ENCODE measurements at places on chromosomes 1 and 21.
A peak's percentile ranks its signal among the peaks of the same experiment; 100 is the strongest.

GRCh38 chr21:14616380-14617039 lies 70.4 kb upstream of the SAMSN1 start:
- DNase-seq = peak; percentile 54

DNA sequence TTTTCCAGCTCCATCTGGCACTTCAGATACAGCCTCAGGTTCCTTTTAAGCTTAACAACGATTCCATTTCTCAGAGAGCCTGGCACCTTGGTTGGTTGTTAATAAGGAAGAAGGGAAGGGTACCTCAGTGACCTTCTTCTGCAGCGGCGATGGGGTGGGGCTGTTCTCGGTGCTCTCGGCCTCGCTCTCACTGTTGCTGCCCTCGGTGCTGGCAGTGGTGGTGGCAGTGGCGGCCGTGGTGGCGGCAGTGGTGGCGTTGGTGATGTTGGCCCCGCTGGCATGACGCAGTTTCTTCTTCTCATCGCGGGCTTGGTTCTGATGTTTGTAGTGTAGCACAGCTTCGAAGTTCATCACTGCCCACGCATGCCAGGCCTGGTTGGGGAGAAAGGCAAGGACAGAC lies 30.7 kb upstream of the EXOSC10 start:
- DNase-seq = no peak

DNA sequence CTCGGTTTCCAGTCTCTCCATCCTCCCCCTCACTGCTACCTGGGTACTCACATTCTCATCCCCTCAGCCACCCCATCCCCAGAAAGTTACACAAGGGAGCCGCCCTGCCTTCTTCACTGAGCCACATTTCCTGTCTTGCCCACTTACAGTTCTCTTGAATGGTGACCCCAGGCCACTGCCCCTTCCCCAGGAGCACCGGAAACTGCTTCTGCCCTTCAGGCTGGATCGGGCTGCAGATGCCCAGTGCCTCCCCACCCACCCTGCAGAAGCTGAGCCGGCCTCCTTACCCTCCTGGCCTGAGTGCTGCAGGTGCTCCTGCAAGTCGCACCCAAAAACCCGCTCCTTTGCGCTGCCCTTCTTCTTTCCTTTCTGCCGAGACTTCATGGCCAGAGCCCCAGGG lies 450 bp downstream of the ARHGAP30 start:
- no peak for DNase-seq

DNA sequence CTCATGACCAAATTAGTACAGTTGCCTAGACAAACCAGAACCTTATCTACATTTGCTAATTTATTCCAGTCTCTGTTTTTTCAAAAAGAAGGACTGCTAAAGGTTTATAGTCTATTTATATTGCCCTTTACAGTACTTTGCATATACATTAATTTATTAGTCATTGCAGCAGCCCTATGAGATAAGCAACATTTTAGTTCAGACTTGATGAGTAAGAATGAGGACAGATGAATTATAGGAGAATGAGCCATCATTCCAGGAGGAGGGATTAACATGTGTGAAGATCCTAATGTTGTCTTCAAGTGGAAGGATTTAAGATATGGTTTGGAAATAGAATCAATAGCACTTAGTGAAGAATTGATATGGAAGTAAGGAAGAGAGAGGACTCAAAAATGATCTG lies 152.4 kb downstream of the KCTD3 start:
- peak; percentile 54 for DNase-seq

DNA sequence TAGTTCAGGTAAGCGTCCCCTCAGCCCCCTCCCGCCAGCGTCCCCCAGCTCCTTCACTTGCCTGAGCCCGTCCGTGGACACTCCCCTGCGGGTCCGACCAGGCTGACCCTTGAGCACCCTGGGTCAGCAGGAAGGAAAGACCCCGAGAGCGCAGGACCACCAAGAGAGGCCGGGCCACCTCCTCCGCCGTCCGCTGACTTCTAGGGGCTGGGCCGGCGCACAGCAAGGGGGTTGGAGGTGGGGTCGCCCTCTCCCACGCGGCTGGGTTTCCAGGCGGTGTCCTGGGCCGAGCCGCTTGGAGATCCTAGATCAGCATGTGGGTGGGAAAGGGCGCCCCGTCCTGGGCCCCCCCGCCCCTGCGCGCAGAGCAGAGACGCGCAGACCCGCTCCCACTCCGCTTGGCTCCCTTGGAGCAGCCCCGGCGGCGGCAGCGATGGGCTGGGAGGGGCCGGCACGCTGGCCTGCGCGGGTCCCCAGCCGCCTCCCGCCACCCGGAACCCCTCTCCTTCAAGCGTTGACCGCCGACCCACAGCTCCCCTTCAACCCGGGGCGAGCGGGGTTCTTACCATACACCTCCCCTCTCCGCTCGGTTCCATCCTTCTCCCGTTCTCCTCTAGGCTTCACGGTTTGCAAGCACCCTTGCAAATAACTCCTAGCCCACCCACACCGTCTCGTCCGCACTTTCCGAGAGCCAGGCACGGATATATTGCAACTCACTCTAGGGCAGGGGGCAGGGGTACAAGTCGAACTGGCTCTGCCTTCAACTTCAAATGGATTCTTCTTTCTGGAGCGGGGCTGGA lies 7.5 kb downstream of the KNCN start:
- DNase-seq = no peak

DNA sequence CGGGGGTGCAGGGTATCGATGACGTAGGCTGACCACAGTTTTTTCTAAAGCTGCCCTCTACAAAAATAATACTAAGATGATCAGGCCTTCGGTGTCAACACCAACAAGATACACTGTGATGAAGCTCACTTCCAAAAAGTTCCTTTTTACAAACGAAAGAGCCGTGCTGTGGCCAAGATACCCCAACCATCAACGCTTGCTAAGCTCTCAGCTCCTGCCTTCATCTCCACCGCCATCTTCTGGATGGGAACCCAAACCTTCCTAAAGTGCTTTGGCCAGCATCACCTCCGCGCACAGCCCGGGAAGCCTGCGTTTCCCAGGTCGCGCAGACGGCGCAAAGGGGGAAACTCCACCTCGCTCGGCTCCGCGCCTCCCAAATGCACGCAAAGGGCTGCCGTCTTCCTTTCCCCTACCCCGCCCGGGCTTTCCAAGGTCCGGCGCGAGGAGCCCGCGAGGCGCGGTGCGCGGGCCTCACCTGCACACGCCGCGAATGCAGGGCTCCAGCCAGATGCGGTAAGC lies 541 bp downstream of the USP48 start:
- DNase-seq = peak; percentile 47

DNA sequence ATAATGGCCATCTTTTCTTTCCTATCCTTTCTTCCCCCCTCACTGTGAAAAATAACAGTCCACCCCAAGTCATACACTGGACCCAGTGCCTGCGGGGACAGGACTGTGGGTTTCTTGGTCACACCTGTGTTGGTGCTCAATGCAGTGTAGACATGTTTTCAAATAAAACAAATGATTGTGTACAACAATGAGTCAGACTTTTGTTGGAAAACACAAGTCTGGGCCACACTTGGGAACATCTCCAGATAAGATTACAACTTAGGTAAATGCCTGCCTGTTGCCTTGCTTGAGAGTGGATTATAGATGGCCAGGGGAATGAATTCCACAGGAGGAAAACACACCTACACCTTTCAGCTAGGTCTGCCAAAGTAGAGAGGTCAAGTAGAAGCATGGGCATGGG lies 34.1 kb downstream of the PDPN start:
- peak; percentile 27 for DNase-seq

DNA sequence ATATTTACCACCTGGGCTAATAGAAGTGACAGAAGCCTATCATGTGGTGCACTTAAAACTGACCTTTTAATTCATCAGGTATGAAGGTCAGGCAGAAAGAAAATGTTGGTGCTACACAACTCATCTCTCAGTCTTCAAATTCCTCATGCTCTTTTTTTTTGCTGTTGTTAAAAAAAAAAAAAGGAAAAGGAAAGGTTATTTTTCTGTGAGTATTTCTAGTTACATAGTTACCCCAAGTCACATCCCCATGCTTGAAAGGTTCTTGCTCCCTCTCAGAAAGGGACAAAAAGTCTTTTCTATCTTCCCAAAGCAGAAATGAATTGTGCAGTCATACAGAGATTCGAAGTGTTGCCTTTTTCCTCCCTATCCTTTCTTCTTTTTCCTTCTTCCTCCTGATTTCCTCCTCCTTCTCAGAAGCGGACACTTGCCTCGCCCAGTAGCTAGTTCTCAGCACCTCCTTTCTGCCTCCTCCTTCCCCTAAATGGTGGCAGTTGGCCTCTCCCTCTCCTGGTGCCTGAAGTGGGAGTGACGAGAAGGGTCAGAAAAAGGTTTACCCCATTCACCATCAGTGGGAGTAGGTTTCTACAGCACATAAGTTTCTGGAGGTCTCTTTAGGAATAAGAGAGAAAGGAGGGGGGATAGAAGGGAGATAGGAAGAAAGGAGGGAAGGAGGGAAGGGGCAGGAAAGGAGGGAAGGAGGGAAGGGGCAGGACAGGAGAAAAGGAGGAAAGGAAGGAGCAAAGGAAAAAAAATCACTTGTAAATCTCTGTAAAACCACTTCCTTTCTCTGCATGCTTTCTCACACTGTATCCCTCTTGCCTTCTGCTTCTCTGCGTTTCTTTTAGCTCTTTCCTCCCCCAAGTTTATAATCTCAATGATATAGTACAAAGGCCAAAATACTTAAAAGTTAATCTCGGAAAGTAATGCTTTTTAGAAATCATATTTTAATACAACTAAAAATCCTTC lies 20.4 kb upstream of the C1orf105 start:
- DNase-seq = no peak

- DNase-seq = peak; percentile 92
Observed at GRCh38 chr1:179142889-179143299, 61.0 kb downstream of the TOR3A start.

DNA sequence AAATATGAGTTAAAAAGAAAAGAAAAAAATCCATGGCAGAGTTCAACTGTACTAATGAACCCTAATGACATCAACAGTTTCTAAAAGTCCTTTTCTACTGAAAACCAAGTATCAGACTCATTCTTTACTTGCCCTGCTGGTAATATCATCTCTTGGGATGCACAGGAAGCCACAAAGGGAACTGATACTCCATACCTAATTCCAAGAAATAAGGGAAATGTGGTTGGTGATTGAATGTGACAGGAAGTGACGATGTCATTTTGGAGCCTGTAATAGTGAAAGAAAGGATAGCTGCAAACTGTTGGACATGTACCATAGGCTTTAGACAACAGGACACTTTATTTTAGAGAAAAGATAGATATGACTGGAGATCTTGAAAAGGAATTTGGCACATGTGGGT lies 98.7 kb upstream of the VAV3 start:
- no peak for DNase-seq

DNA sequence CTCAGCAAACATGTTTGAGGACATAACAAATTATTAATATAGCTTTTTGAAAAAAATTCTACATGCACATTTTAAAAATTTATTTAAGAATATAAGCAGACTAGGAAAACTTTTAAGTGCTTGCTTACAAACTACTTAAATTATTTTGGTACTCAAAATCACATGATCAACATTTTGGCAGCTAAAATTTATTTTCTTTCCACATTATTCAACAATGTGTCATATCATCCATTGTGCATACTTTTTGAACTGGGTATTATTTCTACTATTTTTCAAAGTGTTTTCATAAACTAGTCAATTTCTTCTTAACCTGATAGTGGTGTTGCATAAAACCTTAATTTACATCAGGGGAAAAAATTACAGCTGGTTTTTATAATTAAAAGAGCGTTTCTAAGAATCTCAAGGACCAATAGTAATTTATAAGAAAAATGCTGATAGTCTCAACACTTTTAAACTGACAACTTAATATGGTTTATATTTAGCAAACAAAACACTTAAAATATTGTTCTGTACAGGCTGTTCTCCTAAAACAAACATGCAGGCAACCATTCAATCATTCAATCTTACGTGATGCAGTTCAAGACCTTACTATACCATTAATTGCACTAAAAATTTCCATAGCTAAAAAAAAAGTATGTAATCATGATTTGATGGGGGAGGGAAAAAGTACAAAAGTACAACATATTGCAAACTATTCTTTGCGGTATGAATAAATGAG lies 105.0 kb downstream of the GPATCH2 start:
- peak; percentile 50 for DNase-seq

GRCh38 chr1:12301518-12302237 lies 71.8 kb downstream of the VPS13D start:
- DNase-seq = no peak

GRCh38 chr1:17949511-17949910 lies 158.1 kb upstream of the IGSF21 start:
- no peak for DNase-seq

- peak; percentile 68 for DNase-seq
Observed at GRCh38 chr1:113868387-113869083, 3.0 kb downstream of the PTPN22 start.

GRCh38 chr1:27787895-27788294 lies 14.9 kb downstream of the STX12 start:
- DNase-seq = no peak

- DNase-seq = peak; percentile 49
Observed at GRCh38 chr21:27275294-27275927, 308.5 kb upstream of the ADAMTS5 start.

GRCh38 chr1:79726911-79727310 lies 720.4 kb upstream of the ADGRL4 start:
- DNase-seq = no peak

DNA sequence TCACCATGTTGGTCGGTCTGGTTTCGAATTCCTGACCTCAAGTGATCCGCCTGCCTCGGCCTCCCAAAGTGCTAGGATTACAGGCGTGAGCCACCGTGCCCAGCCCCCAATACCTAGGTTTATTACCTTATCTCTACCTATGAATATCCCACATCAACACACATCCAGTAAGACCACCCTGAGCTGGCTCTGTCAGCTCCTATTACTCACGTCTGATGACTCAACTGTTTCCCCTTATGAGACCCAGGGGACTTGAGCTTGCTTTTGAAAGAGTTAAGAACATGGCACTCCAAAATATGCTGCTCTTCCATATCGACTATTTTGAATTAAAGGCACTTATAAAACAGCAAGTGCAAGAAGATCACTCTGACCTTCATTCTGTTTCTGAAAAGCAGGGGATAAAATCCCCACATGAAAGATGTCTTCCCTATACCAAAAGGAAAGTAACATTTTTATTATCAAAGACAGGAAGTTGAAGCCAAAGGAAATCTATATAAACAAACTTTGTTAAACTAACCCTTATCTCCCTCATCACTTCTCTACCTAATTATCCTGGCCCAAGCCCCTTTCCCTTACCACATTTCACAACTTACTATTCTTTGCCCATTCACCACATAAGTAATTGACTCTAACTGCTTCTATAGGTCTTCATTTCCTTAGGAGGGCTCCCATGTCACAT lies 41.3 kb upstream of the OSBPL9 start:
- DNase-seq = no peak

GRCh38 chr1:64042331-64043100 lies 160.9 kb upstream of the UBE2U start:
- DNase-seq = peak; percentile 96

DNA sequence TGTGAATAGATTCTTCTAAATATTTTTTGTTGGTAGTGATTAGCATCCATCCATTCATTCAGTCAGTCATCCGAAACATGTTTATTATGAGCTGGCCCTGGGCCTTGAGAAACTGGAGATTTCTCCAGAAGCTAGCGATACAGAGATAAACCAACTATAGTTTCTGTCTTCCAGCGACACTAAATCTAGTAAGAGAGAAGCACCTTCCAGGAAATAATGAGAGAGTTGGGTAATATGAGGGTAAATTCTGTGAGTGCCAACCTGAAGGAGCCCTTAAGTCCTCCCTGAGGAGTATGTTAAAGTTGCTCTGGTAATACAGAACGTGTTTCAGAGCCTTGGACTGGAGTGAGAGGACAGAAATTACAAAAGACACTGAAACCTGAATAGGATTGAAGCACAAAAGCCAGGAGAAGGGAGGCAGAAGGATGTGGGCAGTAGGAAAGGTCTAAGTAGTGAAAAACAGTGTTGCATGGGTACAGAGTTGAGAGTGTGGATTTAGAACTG lies 59.8 kb downstream of the RBM11 start:
- DNase-seq = no peak

Measured in PC-3 (cell line).